Activated naive CD4-positive, alpha-beta T cell (primary cell): ENCODE measurements at places on chromosomes 16 and 17.

- DNase-seq = no peak
These were observed 23.2 kb downstream of the VPS53 start for GRCh38 chr17:691423-691822.

DNA sequence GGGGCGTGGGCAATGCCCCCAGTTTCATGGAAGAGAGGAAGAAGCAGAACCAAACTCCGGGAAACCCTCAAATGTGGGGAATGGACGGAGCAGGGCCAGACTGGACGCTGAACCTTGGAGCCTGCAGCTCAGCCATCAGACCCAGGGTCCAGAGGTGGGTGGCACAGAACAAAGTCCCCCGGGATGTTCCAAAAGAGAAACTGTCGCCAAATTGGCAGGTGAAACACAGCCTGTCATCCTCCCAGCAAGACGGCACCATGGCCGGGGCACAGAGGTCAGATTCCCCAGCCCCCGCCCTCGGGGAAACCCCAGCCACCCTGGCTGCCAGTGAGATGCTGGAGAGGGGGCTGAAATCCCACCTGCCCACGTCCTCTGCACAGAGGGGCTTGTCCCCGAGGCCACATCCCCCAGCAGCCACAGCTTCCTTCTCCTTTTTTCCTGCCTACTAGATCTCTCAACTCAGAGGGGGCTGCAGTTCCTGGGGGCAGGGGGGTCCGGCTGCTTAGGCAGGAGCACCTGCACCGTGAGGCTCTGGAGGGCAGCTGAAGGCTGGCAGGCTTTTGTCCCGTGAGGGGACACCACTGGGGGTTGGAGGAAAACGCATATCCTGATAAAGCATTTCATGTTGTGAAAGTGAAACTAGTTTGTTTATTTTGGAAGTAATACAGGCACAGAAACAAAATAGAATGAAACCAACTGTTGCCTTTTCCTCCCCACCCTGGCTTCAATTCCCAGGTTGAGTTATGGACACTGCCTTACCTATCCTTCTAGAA is 1.2 kb upstream of the SECTM1 start:
- no peak for DNase-seq

GRCh38 chr17:8821446-8822105 is 22.4 kb upstream of the MFSD6L start:
- no peak for DNase-seq

- DNase-seq = no peak
These were observed 431.2 kb downstream of the SLC39A11 start for GRCh38 chr17:72661116-72661944.

- no peak for DNase-seq
These were observed 18.0 kb upstream of the SPATA32 start for GRCh38 chr17:45279898-45280297.

GRCh38 chr17:38320482-38320881 is 23.3 kb downstream of the GPR179 start:
- DNase-seq = no peak

DNA sequence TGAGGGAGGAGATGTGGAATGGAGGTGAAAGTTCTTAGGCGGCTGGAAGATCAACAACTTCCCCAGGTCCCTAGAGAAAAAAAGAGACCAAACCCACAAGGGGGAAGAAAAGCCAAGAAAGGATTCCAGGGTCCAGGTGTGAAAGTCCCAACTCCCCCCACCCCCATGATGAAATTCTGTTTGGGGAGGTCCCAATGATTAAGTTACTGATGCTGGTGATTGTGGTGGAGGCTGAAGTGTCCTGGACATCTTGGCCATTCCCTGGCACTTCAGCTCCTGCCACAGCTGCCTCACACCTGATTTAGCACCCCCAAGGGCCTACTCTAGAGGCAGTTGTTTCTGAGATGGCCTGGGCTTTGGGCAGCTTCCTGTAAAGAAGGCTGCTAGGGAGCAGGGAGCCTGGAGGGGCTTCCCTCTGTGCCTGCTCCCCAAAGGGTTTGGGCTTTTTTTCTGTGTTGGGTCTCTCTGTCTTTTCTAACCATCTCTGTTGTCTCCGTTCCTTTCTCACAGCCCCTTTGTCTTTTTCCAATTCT is 13.1 kb downstream of the HOXB4 start:
- no peak for DNase-seq

DNA sequence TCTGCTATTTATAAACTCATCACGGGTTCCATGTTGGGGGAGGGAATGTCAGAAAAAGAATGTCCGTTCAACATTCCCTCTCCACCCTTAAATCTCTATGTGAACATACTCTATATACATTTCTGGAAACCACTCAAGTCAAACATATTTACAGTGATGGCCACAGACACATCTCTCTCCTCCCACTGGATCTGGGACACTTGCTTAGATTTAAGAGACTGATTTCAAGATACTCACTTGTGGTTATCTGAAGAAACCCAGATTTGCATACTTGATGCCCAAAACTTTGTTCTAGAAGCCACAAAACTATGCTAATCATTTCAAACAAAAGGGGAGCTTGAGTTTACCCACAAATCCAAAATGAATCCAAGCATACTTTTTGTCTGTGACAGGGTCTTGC is 182.9 kb upstream of the SOX9 start:
- DNase-seq = no peak

DNA sequence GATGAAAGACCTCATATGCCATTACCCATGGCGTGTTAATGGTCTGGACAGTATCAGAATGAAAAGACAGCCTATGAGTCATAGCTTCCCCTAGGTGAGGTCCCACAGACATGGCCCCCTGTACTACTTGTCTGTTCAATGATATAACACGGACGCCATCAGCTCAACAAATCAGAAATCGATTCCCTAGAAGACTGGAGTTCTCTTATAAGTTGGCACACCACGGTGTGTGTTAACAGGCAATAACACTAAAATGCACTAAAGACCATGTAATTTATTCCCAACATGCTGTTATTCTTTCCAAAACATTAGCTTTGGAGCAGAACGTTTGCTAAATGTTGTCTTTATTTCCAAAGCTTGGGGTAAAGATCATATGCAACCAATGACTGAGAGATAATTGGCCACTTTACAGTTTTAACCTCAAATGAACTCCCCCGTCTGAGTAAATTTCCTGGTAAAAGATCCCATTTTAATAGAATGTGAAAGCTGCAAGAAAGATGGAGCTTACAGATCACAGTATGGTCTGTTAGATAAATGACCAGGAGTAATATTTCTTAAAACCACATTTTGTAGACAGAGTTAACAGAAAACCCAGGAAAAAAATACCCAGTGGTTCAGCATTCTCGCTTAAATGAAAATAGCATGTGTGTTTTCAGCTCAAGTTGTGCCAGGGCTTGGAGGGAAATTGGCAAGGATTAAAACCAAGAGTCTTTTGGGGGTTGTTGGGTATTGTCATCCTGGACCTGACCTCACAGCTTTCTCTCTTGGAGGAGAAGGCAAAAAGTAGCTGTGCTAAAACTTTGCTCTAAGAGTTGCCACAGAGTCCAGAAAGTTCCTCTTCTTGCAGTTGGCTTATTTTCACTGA is 65.9 kb downstream of the PCTP start:
- no peak for DNase-seq

GRCh38 chr16:85534536-85535351 is 78.4 kb upstream of the GSE1 start:
- no peak for DNase-seq

- DNase-seq = no peak
These were observed 19.6 kb upstream of the ATP2A3 start for GRCh38 chr17:3983606-3984484.

DNA sequence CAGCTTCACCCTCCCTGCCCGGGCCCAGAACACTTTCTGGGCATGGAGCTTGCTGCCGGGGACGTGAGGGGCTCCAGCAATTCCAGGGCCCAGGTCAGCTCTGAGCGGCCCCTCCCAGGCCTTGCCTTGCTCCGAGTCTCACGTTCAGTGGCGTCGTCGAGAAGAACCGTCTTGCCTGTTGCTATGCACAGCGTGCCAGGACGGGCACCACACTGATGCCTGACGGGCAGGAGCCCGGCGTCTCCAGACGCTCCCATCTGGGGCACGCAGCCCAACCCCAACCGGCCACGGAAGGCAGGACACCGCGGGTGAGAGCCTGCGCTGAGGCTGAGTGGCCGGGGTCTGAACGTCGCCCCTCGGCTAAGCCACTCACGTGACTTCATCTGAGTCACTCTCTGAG is 27.1 kb downstream of the TIMM22 start:
- DNase-seq = no peak

GRCh38 chr16:16778332-16778731 is 399.4 kb downstream of the NPIPA7 start:
- DNase-seq = no peak

GRCh38 chr17:44389281-44389680 is at the start of gene ITGA2B:
Gene ITGA2B, minus strand, starts transcription at chr17:44389649. Its CDS starts 176 bp downstream, at chr17:44389473.
- no peak for DNase-seq

- DNase-seq = no peak
These were observed 90.9 kb downstream of the MYH11 start for GRCh38 chr16:15765880-15766279.

DNA sequence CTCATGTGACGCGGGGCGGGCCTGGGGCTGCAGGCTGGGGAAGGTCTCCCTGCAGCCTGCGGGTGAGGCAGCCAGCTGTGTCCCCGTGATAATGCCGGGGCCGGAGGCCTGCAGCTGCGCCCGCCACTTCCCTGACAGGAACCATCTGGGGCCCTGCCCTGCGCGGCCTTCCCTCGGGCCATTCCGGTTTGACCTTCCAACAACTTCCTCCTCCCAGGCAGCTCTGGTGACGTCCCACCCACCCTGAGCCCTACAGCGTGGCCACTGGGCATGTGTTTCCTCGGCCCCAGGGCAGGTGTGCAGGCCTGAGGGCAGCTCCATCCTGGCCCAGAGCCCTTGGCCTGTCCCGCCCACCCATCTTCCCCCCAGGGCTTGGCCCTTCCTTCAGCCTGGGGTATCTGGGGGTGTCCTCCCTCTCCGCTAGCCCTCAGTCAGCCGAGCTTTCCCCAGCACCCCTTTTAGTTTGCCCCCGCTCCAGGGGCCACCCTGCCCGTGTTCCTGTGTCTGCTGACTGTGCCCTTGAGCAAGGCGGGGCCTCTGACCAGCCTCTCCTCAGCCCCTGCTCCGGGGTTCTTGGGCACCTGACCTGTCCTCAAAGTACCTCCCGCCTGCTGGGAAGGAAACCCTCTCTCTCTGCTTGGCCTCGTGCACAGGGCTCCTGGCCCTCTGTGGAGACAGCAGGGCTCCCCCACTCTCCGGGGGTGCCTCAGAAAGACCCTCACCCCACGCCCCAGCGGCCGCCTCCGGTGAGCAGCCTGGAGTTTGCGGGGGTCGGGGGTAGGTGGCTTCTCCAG is at the start of gene CBFA2T3:
CBFA2T3 (minus strand) TSS at position 190 of the 794 bp plus-strand sequence. CDS start 400 bp downstream, outside the sequence.
- DNase-seq = no peak

GRCh38 chr17:27762527-27763305 is 37.6 kb downstream of the NOS2 start:
- DNase-seq = no peak

GRCh38 chr17:66472123-66472522 is 169.7 kb downstream of the PRKCA start:
- no peak for DNase-seq

- no peak for DNase-seq
These were observed 14.4 kb downstream of the SYCE1L start for GRCh38 chr16:77213542-77214106.

GRCh38 chr16:86893506-86893905 is 315.2 kb downstream of the FOXL1 start:
- no peak for DNase-seq

- no peak for DNase-seq
These were observed 732 bp downstream of the TNRC6A start for GRCh38 chr16:24729951-24730815.

DNA sequence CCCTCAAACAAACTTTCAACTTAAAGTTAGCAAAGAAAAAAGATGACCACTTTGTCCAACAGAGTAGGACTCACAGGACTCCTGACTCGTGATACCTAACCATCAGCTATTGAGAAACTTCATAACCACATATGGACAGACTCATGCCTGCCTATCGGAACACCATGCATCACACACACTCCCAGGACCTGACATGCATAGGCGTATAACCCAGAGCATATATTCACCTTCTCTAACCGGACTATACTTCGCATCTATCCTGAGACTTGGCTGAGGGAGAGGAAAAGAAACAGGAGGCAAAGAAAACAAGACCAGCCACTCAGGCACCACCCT is 2.2 kb downstream of the PIP4K2B start:
- DNase-seq = no peak

DNA sequence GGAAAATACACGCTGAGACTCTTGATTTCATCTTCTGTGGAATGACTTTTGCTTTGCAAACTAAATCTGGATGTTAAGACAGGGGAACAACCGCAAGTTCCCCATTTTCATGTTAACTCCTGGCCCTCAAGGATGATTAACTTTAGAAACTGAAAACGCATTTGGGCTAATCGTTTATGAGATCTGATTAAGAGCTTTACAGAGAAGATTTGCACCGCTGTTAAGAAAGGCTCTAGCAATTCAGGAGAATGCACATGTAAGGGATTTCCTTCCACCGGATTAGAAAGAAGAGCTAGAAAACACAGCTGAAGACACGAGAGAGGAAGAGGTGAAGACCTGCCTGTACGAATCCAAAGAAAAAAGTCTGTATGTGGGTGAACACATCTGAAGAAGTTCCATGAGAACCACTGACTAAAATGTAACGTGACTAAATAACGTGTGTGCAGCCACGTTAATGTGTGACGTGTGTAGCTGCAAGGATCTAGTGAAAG is 106.4 kb downstream of the YPEL2 start:
- no peak for DNase-seq

- DNase-seq = no peak
These were observed 152.6 kb upstream of the CACNG5 start for GRCh38 chr17:66682283-66682682.

DNA sequence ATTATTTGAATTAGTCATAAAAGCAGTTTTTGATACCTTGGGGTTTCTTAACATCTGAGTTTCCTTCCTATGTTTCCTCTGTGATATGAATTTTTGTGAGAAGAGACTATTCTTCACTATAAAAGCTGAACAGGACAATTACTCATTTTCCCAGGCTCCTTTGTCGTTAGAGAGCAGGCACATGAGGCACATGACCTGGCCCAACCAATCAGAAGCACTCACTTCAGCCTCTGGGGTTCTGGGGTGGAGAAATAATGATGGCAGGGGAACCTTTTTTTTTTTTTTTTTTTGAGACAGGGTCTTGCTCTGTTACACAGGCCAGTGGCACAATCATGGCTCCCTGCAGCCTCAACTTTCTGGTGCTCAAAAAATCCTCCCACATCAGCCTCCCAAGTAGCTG is 145.5 kb upstream of the ASIC2 start:
- no peak for DNase-seq

DNA sequence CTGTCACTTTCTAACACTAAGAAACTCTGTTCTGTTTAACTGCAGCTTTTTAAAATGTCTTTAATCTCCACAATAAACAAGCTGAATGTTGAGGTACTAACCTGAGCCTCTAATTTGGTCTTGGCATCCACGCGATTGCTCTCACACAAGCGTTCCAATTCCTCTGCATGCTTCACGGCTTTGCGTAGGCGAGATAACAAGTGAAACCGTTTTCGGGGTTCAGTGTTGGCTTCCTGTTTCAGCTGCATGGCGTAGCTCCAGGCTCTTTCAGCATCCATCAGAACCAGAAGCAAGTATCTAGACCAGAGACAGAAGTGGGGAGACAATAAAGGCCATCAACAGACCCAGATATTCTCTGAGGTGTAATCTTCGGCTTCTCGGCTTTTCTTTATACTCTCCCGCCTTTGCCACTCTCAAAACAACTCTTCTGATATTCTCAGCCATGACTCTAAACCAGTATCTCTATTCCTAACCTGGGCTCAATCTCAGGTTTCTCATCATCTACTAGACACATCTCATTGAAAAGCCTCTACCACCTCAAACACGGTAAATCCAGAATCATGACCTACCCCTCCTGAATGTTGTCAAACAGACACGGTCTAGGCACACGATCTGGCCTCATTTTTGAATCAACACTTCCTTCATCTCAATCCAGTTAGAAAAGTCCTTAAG is 8.3 kb downstream of the SRP68 start:
- no peak for DNase-seq

- DNase-seq = no peak
These were observed 2.7 kb downstream of the TNFAIP1 start for GRCh38 chr17:28338056-28338768.
